SK-N-SH (cell line): ENCODE measurements at places on chromosomes 7 and 10. TPM values are rescaled to one million over a fixed set of nuclear protein-coding genes. Genes with fewer than 3 reads are reported as not detected.

Gene CUTC
- polyA plus RNA-seq: 19.4 and 21.1 TPM in 2 replicates

Gene LIPN
- polyA plus RNA-seq: not detected in 2 replicates

Gene ITPRIP
- 20.2 and 22.1 TPM in 2 replicates for polyA plus RNA-seq

Gene ATP6V0A4
- polyA plus RNA-seq: not detected in 2 replicates

Gene OGDHL
- polyA plus RNA-seq: 25.4 and 32.6 TPM in 2 replicates

Gene NPTX2
- 0.41 and 1.2 TPM in 2 replicates for polyA plus RNA-seq

Gene SPOCK2
- polyA plus RNA-seq: 0.18 and 0.63 TPM in 2 replicates

Gene CFAP69
- 2.3 and 2.8 TPM in 2 replicates for polyA plus RNA-seq

Gene MUC3A
- 0.03 and 0.11 TPM in 2 replicates for polyA plus RNA-seq

Gene STEAP4
- polyA plus RNA-seq: not detected in 2 replicates

Gene CALHM3
- not detected in 2 replicates for polyA plus RNA-seq
